ENCODE measurements at places on chromosomes 1 and 21. TPM values are rescaled to one million over a fixed set of nuclear protein-coding genes. Genes with fewer than 3 reads are reported as not detected.

The GABRD gene
- 1.2 TPM for total RNA-seq

The HTR6 gene
- not detected for total RNA-seq

GRCh38 chr21:36759348-36760083 lies 60.6 kb downstream of the SIM2 start:
- DNase-seq, result no peak

DNA sequence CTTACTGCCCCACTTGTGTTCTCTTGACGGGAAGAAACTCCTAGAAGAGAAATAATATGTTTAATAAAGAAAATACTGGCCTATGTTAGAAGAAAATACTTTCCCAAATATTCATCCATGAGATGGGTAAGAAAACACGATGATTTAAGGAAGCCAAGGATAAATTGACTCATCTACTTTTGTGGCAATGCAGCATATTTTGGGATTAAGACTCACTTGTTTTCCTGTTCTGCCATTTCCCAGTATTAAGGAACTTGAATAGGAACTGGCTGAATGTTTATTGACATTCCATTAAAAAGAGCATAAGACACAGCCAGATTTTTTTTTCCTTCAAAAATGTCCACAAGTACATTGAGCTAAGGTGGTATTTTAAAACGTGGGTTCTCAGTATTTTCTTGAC lies 10.9 kb upstream of the ADAMTS5 start:
- DNase-seq, result no peak

GRCh38 chr1:11443961-11444658 lies 34.8 kb upstream of the DISP3 start:
- DNase-seq, result no peak

GRCh38 chr1:224406216-224406615 lies 28.4 kb downstream of the WDR26 start:
- no peak for DNase-seq

- DNase-seq, result no peak
These were observed 613.1 kb downstream of the USP25 start for GRCh38 chr21:16342932-16343331.

- DNase-seq, result no peak
These were observed 147.3 kb upstream of the VAMP3 start for GRCh38 chr1:7623842-7624241.

GRCh38 chr1:159289060-159289459 lies 13.1 kb upstream of the FCER1A start:
- DNase-seq, result no peak

GRCh38 chr1:38727684-38728584 lies 131.6 kb downstream of the RRAGC start:
- DNase-seq, result no peak

DNA sequence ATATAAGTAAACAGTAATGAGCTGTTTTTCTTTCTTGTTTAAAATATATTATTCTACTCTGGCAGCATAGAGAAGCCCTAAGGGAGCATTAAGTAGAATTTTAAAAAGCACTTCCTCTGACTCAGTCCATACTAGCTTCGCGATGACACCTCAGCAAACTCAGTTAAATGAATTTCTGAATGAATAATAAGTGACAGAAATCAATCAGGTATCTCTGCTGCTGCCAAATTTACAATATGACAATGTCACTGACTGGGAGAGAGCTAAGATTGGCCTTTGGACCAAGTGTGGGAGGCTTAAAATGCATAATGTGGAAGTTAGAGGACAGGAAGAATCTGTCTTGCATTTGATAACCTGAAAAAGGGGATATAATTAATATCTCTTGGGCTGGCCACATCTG lies 296.1 kb downstream of the HHIPL2 start:
- no peak for DNase-seq

The TAS1R1 gene
- not detected for total RNA-seq

Data from suprapubic skin (tissue), 4 donors.